ENCODE measurements at places on chromosomes 7 and 10.

DNA sequence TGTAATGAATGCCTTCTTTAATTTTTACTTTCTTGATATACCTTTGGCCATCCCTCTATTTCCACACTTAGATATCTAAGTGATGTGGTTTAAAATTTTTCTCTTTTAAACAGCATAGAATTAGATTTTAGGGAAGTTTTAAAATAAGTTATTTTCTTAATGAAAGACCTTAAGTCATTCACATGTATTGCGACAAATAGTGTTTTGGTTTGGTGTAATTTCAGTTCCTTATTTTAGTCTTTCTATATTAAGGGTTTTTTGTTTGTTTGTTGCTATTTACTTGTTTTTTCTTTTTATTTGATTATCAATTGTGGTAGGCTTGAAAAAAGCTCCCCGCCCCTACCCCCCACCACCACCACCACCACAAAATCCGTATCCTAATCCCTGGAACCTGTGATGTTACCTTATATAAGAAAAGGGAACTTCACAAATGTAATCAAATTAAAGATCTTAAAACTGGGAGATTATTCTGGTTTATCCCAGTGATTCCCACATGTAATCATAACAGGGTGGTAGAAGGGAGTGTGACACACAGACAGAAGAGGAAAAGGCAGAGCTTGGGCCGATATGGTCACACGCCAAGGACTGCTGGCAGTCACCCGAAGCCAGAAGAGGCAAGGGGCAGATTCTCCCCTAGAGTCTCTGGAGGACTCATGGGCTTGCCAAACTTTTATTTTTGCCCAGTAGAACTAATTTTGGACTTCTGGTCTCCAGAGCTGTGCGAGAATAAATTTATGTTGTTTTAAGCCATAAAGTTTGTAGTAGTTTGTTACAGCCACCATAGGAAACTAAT is 149.7 kb downstream of the NPSR1 start:
- no peak for DNase-seq

DNA sequence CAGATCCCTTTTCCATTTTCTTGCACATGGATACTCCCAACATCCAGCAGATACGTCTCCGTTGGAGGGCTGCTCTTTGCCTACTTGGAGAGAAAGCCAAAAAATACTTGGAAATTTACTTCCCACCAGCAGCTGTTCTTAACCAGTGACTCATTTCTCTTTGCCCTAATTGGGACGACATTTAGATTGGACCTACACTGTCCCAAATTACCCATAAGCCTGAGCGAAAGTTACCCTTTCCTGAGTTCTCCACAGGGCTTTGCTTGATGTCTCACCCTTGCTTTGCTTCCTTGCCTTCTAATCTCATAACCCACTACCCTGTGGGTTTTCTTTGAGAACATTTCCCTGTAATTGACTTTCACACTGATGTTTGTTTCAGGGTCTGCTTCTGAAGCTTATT is 48.1 kb downstream of the SAMD8 start:
- no peak for DNase-seq

DNA sequence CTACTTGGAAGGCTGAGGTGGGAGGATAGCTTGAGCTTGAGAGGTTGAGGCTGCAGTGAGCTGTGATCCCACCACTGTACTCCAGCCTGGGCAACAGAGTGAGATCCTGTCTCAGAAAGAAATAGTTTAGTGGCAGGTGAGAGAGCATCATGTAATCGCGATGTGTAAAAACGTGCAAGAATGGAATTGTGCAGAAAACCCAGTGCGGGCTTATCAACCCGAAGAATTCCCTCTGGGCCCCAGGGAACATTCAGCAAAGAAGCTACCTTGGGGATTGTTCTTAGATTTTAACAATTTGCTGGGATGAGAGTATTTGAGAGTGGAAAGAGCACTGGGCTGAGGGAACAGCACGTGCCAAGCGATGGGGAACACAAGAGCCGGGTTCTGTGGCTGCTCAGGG is 107.4 kb upstream of the INSYN2A start:
- no peak for DNase-seq

GRCh38 chr10:133422807-133423771 is 1.3 kb downstream of the SPRN start:
- no peak for DNase-seq

- DNase-seq = no peak
Measured at GRCh38 chr10:90849956-90850749, 7.7 kb downstream of the HTR7 start.

- DNase-seq = no peak
Measured at GRCh38 chr10:125479059-125479458, 203.9 kb downstream of the TEX36 start.

DNA sequence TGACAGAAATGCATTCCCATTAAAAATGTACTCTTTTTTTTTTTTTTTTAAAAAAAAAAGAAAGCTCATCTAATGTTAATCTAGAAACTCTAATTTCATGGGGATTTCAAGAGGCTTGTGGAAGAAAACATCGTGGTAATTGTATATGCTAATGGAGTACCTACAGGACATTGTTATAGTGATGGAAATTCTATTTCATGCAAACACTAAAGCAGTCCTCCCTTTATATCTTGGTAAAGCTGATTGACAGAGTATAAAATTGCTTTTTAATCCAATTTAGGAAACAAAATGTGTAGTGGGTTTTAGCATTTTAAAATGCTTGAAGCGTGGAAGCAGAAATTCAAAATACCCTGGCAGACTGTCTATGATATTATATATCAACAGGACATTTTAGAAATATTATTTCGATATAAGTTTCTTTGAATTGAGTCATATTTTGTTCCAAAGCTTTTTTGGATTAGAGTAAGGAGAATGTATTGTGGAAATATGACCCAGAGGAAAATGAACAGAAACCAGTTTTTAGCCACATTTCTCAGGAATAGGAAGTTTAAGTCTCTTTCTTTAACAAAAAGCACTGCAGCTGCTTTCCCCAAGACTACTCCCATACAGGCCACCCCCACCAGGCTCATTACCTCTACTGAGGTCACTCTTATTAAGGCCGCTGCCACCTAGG is 121.9 kb downstream of the WNT2 start:
- no peak for DNase-seq

- no peak for DNase-seq
Measured at GRCh38 chr10:62081341-62082270, 180.1 kb downstream of the ARID5B start.

DNA sequence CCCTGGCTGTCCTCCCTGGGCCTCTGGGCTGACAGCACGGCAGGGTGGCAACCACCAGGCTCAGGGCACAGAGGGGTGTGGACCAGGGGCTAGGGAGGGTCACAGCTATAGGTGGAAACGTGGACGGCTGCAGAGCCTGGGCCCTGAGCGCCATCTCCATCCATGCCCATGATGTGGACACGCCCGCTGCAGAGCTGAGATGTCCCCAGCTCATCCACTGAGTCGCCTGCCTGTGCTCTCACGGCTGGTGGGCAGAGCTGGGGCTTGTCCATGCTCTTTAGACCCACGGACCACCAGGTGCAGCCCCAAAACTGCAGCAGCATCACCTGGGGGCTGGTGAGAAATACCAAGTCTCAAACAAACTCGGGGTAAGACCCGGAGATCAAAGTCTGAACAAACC is 16.1 kb downstream of the TECPR1 start:
- no peak for DNase-seq

GRCh38 chr10:514137-514671 is 175.3 kb downstream of the DIP2C start:
- DNase-seq = no peak

Data from activated CD4-positive, alpha-beta memory T cell treated with anti-CD3 and anti-CD28 coated beads, Interleukin-2, amount 10 ng/mL, durations not matched to agents 7 days and 5 days (primary cell).